Tibial nerve (tissue), 4 donors: ENCODE measurements at places on chromosomes 16 and 17. TPM values are rescaled to one million over a fixed set of nuclear protein-coding genes. Genes with fewer than 3 reads are reported as not detected.

Gene FBXW10
- not detected for total RNA-seq

- no peak for DNase-seq
Observed at GRCh38 chr17:74213861-74214391, 555 bp downstream of the TTYH2 start.

GRCh38 chr17:33970279-33970678 lies 284.8 kb upstream of the CCL2 start:
- DNase-seq = no peak

- peak; percentile 22 for DNase-seq
Observed at GRCh38 chr16:14249291-14250032, 178.3 kb downstream of the MRTFB start.
